ENCODE measurements at places on chromosomes 4 and X. TPM values are rescaled to one million over a fixed set of nuclear protein-coding genes. Genes with fewer than 3 reads are reported as not detected.

The RAB9B gene
- 4.1 TPM for total RNA-seq

DNA sequence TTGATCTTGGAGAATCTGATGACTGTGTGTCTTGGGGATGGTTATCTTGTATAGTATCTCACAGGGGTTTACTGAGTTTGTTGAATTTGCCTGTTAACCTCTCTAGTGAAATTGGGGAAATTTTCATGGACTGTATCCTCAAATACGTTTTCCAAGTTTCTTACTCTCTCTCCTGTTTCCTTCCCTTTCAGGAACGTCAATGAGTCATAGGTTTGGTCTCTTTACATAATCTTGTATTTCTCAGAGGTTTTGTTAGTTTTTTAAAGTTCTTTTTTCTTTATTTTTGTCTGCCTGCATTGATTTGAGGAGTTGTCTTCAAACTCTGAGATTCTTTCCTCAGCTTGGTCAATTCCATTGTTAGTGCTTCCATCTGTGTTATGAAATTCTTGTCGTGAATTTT, 227.7 kb upstream of the GPRIN3 start:
- H3K36me3 ChIP-seq: no peaks in the 10 kb centered on the region
- no peak for DNase-seq
- H3K4me3 ChIP-seq: no peak overlapping the region
- H3K27me3 ChIP-seq: peaks cover 13% of the 10 kb centered on the region

- H3K27ac ChIP-seq: no peak overlapping the region
- no peaks in the 10 kb centered on the region for H3K27me3 ChIP-seq
- H3K36me3 ChIP-seq: no peaks in the 10 kb centered on the region
- DNase-seq: no peak
Observed at GRCh38 chr4:4519297-4519894, 22.5 kb downstream of the STX18 start.

The SMPX gene
- not detected for total RNA-seq

DNA sequence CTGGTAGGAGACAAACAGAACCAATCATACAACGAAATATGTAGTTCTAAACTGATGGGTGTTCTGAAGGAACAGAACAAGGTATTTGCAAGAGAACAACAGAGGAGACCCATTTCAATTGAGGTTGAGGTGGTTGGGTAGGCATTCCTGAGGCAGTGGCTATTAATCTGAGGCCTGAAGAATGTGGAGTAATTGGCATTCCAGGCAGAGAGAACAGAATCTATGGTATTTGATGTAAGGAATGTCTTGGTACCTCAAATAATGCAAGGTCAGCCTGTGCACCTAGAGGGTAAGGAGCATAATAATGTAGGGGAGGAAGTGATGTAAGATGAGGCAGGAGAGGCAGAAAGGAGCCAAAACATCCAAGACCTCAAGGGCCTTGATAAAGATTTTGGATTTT, 109.5 kb upstream of the TEX13C start:
- no peak overlapping the region for H3K4me3 ChIP-seq
- peaks cover 27% of the 10 kb centered on the region for H3K27me3 ChIP-seq
- no peak for DNase-seq

- no peak overlapping the region for H3K4me3 ChIP-seq
- no peaks in the 10 kb centered on the region for H3K36me3 ChIP-seq
- no peak for DNase-seq
- H3K27ac ChIP-seq: peak overlapping the region; percentile 6
- H3K27me3 ChIP-seq: no peaks in the 10 kb centered on the region
Observed at GRCh38 chr4:69060651-69061308, 35.5 kb upstream of the UGT2B7 start.

- DNase-seq: no peak
- no peaks in the 10 kb centered on the region for H3K36me3 ChIP-seq
Observed at GRCh38 chr4:134313591-134313990, 112.0 kb upstream of the PABPC4L start.

The ADH1B gene
- 1.2 TPM for total RNA-seq

The EXOC1L gene
- not detected for total RNA-seq

DNA sequence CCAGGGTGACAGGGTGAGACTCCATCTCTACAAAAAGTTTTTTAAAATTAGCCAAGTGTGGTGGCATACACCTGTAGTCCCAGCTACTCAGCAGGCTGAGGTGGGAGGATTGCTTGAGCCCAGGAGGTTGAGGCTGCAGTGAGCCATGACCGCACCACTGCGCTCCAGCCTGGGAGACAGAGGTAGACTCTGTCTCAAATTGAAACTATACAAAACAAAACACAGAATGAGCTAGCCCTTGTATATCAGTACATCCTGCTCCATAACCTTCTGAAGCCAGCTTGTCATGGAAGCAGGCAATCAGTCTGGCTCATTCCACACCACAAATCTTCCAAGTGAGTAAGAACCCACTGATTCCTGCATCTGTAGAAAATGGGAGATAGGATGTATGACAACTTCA, 49.0 kb downstream of the CD99L2 start:
- H3K4me1 ChIP-seq: no peaks in the 10 kb centered on the region
- no peak overlapping the region for H3K27ac ChIP-seq
- DNase-seq: no peak
- H3K4me3 ChIP-seq: no peak overlapping the region
- no peaks in the 10 kb centered on the region for H3K36me3 ChIP-seq

DNA sequence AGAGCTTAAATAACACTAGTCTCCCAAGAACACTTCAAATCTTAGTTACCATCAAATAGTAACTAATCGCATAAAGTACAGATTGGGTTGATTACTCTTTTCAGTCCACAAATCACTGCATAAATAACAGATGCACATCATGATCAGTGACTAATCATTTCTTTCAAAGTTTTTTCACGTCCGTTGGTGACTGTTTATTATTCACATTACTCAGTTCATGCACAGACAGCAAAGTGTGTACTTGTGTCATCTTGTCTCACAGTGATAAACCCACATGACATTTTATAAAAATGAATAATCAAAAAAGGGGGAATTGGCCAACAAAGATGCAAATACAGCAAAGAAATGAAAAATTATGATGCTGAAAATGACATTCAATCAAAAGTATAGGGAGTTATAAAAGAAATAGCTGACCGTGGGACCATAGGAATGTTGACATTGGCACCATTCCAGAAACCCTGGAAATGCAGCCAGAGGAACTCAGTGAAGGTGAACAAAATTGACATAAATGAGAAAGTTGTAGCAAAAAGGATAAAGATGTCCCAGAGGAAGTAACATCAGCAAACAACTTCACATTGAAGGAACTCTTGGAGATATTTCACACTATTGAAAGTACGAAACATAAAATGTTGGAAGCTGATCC, 161.5 kb downstream of the SOX3 start:
- no peak overlapping the region for H3K4me3 ChIP-seq
- H3K36me3 ChIP-seq: no peaks in the 10 kb centered on the region
- no peaks in the 10 kb centered on the region for H3K27me3 ChIP-seq
- H3K4me1 ChIP-seq: no peaks in the 10 kb centered on the region
- DNase-seq: no peak

DNA sequence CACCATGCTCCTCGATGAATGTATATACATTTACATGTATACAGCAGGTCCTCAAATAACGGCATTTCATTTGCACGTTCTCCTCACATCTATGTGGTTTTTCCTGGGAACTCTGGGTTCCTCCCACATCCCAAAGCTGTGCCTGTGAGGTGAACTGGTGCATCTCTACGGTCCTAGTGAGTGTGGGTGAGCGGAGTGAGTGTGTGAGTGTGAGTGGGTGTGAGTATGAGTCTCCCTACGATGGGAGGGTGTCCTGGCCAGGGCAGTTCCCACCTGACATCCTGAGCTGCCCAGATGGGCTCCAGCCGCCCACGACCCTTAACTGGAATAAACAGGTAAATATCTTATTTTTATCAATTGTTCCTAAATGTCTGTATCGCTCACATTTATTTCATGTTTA, 40.0 kb downstream of the ACSL1 start:
- H3K27ac ChIP-seq: no peak overlapping the region
- H3K4me1 ChIP-seq: no peaks in the 10 kb centered on the region
- peaks cover 26% of the 10 kb centered on the region for H3K36me3 ChIP-seq

- no peaks in the 10 kb centered on the region for H3K27me3 ChIP-seq
- no peak overlapping the region for H3K4me3 ChIP-seq
- DNase-seq: no peak
Observed at GRCh38 chr4:33959519-33959918, 2284.8 kb downstream of the ARAP2 start.

- no peak overlapping the region for H3K4me3 ChIP-seq
- no peak overlapping the region for H3K27ac ChIP-seq
- H3K36me3 ChIP-seq: no peaks in the 10 kb centered on the region
- no peaks in the 10 kb centered on the region for H3K27me3 ChIP-seq
Observed at GRCh38 chrX:38273453-38273852, 52.8 kb upstream of the SRPX start.

GRCh38 chrX:47960406-47960805, 43.4 kb downstream of the ZNF182 start:
- H3K4me3 ChIP-seq: no peak overlapping the region
- H3K27ac ChIP-seq: no peak overlapping the region
- no peaks in the 10 kb centered on the region for H3K27me3 ChIP-seq
- DNase-seq: no peak
- H3K4me1 ChIP-seq: no peaks in the 10 kb centered on the region
- peaks cover 4% of the 10 kb centered on the region for H3K36me3 ChIP-seq

DNA sequence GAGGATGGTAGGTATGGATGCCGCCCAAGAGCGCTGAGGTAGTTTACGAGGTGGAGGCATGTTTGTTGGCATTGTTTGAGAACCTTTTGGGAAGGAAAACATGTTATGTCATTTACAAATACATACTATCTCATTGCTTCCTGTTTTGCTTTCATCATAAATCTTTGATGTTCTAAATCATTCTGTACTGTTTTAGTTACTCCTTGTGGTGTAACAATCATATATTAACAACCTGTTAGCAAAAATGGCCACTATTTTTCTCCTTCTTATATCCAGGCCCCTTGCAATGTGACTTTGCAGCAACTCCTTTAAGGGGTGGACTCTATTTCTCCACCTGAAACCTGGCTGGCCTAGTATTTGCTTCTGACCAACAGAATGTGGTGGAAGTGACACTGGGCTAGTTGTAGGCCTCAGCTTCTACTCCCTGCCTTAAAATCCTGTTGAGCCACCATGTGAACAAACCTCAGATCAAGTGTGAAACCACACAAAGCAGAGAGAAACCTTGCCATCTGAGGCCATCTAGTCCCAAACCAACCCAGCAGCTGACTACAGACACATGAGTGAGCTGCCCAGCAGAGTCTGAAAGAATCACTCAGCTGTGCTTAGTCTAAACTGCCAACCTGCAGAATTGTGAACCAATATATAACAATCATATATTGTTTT, 15.8 kb upstream of the CXorf38 start:
- H3K36me3 ChIP-seq: peaks cover 17% of the 10 kb centered on the region
- H3K27ac ChIP-seq: no peak overlapping the region
- no peak for DNase-seq
- H3K4me3 ChIP-seq: no peak overlapping the region

GRCh38 chr4:81688085-81688484, 216.4 kb upstream of the RASGEF1B start:
- peaks cover 29% of the 10 kb centered on the region for H3K4me1 ChIP-seq
- no peak overlapping the region for H3K27ac ChIP-seq
- peaks cover 7% of the 10 kb centered on the region for H3K27me3 ChIP-seq
- H3K4me3 ChIP-seq: no peak overlapping the region
- no peaks in the 10 kb centered on the region for H3K36me3 ChIP-seq

GRCh38 chr4:8195431-8195830, 3.7 kb upstream of the SH3TC1 start:
- peaks cover 9% of the 10 kb centered on the region for H3K27me3 ChIP-seq
- H3K27ac ChIP-seq: no peak overlapping the region
- DNase-seq: no peak
- H3K36me3 ChIP-seq: no peaks in the 10 kb centered on the region
- H3K4me1 ChIP-seq: peaks cover 31% of the 10 kb centered on the region
- H3K4me3 ChIP-seq: no peak overlapping the region

GRCh38 chrX:49175435-49176274, 4.0 kb downstream of the PLP2 start:
- peaks cover 13% of the 10 kb centered on the region for H3K36me3 ChIP-seq
- no peaks in the 10 kb centered on the region for H3K27me3 ChIP-seq
- H3K4me3 ChIP-seq: no peak overlapping the region

- peaks cover 28% of the 10 kb centered on the region for H3K4me1 ChIP-seq
- DNase-seq: no peak
- H3K27ac ChIP-seq: no peak overlapping the region
- H3K36me3 ChIP-seq: no peaks in the 10 kb centered on the region
- H3K4me3 ChIP-seq: no peak overlapping the region
Observed at GRCh38 chr4:80201252-80202151, 4.2 kb downstream of the PRDM8 start.

DNA sequence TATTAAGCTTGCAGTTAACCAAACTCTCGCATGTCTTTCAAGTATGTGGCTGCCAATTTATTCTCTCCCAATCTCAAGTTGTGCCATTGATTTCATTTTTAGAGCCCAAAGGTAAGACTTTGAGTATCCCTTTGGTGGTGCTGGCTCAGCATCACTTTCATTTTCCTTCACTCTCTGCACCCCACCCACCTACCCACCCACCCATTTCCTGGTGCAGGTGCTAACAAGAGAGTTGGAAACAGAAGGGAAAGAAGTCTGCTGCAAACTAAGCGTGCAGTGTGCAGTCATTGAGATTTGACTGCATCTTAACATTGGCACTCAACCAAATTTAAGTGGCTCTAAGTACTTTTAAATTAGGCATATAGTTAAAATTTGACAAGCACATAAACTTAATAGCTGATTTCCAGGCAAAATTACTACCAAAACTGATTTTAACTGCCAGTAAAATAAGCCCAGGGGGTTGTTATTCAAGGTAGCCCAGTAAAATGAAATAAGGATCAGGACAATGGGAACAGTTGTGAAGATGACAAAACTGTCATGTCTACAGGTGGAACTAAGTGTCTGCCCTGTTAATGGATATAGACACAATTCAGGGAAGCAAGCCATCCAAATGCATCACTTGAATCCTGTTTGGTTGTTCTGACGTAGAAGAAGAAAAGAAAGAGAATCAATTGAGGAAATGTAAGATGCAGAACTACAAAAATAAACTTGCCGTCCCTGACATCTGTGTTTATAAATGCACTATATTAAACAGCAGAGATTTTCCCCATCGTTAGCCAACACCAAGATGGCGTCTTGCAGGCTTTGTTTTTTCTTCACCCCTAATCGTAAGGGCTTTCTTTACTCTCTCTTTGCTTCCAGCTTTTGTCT, 184.2 kb downstream of the KDR start:
- H3K4me3 ChIP-seq: no peak overlapping the region
- no peak overlapping the region for H3K27ac ChIP-seq
- H3K4me1 ChIP-seq: peaks cover 4% of the 10 kb centered on the region
- no peaks in the 10 kb centered on the region for H3K36me3 ChIP-seq
- H3K27me3 ChIP-seq: peaks cover 4% of the 10 kb centered on the region

DNA sequence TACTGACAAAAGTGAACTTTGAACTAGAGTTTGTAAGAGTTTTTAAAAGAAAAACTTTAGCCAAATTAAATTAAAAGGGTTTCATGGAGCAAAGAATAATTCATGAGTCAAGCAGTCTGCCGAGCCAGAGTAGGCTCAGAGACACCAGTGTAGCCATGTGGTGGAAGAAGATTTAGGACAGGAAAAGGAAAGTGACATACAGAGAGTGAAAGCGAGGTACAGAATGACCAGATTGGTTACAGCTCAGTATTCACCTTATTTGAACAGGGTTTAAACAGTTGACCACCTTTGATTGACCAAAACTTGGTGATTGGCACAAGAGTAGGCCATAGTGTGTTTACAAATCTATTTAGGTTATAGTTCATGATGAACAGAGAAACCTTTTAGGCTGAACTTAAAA, 377.8 kb downstream of the KLHL4 start:
- H3K27me3 ChIP-seq: no peaks in the 10 kb centered on the region
- no peak for DNase-seq
- no peak overlapping the region for H3K27ac ChIP-seq
- H3K4me1 ChIP-seq: no peaks in the 10 kb centered on the region
- H3K36me3 ChIP-seq: no peaks in the 10 kb centered on the region

The SSX4 gene
- total RNA-seq: not detected

- H3K4me3 ChIP-seq: no peak overlapping the region
- no peaks in the 10 kb centered on the region for H3K27me3 ChIP-seq
- no peak overlapping the region for H3K27ac ChIP-seq
- H3K36me3 ChIP-seq: no peaks in the 10 kb centered on the region
Observed at GRCh38 chrX:152343306-152343705, 107.8 kb downstream of the GABRA3 start.

All from chondrocyte (in vitro differentiated cells).